Smooth muscle cell of trachea (primary cell): ENCODE measurements at places on chromosomes 5 and 9. TPM values are rescaled to one million over a fixed set of nuclear protein-coding genes. Genes with fewer than 3 reads are reported as not detected.

The TSLP gene
- 5.7 and 6.5 TPM in 2 replicates for total RNA-seq

The AK8 gene
- 0.17 and 1.6 TPM in 2 replicates for total RNA-seq

The CTNND2 gene
- total RNA-seq: not detected in 2 replicates

The SV2C gene
- not detected in 2 replicates for total RNA-seq

The TEX48 gene
- total RNA-seq: not detected in 2 replicates

The HRCT1 gene
- 0.15 and 0.83 TPM in 2 replicates for total RNA-seq

The SLC31A1 gene
- total RNA-seq: 25.0 and 31.6 TPM in 2 replicates

The NCS1 gene
- total RNA-seq: 32.9 and 76.4 TPM in 2 replicates

The ZNF622 gene
- 50.8 and 58.6 TPM in 2 replicates for total RNA-seq

The MEGF9 gene
- 12.9 and 18.5 TPM in 2 replicates for total RNA-seq

The MUSK gene
- 1.7 and 1.9 TPM in 2 replicates for total RNA-seq

The ATOX1 gene
- 85.2 and 99.6 TPM in 2 replicates for total RNA-seq

The NR4A3 gene
- total RNA-seq: 1.2 and 2.0 TPM in 2 replicates

The PCDHB2 gene
- 0.58 and 3.0 TPM in 2 replicates for total RNA-seq
